GDM1 (cell line): ENCODE measurements at places on chromosomes 7 and 10.
A peak's percentile ranks its signal among the peaks of the same experiment; 100 is the strongest.

DNA sequence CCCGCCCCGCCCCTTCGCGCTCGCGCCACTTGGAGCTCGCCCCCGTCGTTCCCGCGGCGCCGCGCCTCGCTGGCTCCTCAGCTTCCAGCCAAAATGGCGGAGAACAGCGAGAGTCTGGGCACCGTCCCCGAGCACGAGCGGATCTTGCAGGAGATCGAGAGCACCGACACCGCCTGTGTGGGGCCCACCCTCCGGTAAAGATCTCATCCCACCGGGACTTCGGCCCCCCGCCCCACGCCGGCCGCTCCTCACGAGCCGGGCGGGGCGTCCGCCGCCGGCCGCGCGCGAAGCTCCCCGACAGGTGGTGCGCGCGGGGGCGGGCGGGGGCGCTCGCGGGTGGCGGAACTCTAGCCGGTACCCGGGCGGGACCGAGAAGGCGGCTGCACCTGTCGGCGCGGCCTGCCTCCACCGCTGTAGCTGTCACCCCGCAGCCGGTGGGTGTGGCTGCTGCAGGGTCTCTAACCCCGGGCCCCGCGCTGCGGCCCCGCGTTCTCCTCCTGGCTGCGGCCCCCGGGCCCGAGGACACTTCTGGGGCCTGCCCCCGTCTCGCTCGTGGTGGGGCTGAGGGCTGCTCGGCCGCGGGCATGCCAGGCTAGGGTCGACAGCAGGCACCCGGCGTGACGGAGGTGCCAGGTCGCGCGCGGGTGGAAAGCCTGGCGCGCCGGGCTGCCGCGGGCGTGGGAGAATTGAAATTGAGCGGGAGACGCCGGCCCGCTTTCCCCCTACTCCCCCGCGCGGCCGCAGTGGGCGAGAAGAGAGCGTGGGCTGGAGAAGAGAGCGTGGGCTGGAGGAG, at the start of gene EXOC6:
Gene EXOC6, plus strand, starts transcription at position 80 of the 793 bp plus-strand sequence. Its CDS starts 14 bp downstream, at position 94.
- peak; percentile 82 for DNase-seq

- peak; percentile 71 for DNase-seq
Measured at GRCh38 chr7:48390388-48391327, 219.4 kb downstream of the ABCA13 start.

GRCh38 chr10:42973870-42974692, 102.8 kb upstream of the RET start:
- no peak for DNase-seq

- DNase-seq: no peak
Measured at GRCh38 chr10:100350914-100351485, 4.0 kb downstream of the SCD start.

DNA sequence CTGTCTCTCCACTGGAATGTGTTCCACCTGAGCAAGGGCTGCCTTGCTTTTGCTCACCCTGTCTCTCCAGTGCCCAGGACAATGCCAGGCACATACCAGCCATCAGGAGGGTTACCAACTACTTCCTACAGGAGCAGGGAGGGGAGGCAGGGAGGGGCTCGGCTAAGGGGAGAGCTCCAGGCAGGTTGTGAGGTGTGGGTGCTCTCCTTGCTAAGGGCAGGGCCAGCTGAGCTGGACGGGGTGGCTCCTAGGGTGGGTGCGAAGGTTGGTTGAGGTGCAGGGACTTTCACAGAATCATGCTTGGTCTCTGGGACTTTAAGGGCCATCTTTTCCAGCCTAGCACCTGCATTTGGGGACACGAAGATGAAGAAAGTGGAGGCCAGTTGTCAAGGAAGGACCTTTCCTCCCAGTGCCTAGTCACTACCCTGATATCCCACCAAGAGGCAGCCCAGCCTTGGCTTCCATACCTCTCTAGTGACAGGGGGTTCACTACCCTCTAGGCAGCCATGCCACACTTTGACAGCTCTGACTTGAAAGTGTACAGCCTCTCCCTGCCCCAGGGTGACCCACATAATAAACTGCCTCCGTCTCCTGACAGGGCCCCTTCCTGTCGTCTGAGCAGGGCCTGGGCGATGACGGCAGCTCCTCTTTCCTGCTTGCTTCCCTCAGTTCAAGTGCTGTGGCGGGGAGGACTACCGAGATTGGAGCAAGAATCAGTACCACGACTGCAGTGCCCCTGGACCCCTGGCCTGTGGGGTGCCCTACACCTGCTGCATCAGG, 46.5 kb downstream of the TSPAN15 start:
- peak; percentile 38 for DNase-seq

GRCh38 chr10:72426986-72427385, 72.3 kb upstream of the DNAJB12 start:
- no peak for DNase-seq

DNA sequence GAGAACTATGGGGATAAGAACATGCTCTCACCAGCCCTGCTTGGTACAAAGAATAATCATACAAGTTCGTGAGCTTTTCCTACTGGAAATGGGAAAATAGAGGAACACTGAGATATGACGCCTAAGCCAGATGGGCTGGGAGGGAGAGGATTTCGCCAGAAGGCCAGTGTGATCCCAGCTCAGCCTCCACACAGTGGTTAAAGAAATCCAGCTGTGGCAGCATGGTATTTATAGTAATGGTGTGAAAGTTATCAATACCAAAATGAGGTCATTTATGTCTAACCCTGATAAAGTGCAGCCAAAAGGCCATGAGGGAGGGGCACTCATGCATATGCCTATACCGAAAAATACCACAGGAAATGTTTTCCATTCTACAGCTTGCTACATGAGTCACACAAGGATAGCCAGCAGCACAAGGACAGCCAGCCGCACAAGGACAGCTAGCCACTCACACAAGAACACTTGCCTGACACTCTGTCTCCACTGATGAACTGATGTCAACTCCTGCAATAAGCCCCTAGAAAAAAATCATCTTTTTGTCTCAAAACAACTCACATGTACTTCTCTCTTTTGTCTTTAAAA, 49.4 kb downstream of the FRMPD2 start:
- no peak for DNase-seq

DNA sequence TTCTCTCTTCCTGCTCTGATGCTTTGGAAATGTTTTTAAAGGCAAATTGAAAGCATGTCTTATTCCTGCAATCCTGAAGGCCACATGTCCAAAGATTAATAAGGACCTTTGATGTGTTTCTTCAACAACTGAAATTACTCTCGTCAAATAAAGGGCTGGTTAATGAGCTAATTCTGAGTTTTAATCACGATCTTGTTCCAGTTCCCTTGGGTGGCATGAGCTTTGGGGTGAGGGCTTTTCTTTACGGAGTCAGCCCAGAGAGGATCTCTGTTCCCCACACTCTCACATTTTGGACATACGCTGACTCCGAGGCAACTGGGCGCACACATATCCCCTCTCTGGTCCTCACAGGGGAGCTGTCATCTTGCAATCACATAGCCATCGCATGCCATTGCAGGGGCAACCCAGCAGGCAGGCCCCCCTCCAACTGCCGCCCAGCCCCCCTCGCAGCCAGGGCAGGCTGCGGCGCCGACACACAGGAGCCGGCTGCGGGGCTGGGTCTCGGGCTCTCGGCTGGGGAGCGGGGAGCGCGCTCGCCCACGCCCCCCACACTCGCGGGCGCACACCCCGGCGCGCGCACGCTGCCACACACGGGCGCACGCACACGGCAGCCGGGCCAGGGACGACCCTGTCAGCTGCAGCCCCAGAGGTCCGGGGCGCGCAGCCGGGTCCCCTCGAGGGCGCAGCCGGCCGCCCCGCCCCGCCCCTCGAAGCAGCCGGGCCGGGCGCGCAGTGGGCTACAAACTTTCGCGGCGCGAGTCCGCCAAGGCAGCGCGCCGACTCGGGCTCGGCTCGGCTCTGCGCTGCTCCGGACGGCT, at the start of gene GDF10:
Gene GDF10, plus strand, starts transcription at position 587 of the 818 bp plus-strand sequence. CDS start 455 bp downstream, outside the sequence.
- no peak for DNase-seq

GRCh38 chr7:128954830-128955802, 17.4 kb downstream of the IRF5 start:
- DNase-seq: no peak

GRCh38 chr10:76523791-76524351, 1092.4 kb downstream of the LRMDA start:
- no peak for DNase-seq

DNA sequence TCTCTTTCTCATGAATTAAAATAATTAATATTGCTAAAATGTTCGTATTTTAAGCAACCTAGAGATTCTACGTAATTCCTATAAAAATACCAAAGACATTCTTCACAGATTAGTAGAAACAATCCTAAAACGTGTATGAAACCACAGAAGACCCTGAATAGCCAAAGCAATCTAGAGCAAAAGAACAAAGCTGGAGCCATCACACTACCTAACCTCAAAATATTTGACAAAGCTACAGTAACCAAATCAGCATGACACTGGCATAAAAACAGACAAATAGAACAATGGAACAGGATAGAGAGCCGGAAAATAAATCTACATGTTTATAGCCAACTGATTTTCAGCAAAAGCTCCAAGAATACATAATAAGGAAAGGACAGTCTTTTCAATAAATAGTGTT, 105.5 kb upstream of the PTN start:
- DNase-seq: no peak

DNA sequence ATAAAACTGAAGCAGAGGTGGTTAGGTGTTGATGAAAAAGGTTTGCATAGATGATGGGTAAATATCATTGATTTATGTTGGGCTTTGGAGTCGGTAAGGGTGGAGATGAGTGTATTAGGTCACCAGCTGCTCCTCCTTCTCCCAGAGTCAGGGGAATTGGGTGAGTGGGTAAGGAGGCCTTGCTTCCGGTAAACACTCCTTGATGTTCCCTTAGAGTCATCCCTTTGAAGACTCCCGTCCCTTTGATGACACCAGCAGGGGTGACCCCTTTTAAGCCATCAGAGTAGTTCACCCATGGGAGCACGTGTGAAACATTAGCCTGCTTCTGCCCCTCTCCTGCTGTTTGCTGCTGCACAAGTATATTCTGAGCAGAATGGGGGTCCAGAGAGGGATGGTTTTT, 92.2 kb upstream of the DKK1 start:
- DNase-seq: no peak

GRCh38 chr10:1048349-1048731, 579 bp downstream of the IDI1 start:
- peak; percentile 22 for DNase-seq

DNA sequence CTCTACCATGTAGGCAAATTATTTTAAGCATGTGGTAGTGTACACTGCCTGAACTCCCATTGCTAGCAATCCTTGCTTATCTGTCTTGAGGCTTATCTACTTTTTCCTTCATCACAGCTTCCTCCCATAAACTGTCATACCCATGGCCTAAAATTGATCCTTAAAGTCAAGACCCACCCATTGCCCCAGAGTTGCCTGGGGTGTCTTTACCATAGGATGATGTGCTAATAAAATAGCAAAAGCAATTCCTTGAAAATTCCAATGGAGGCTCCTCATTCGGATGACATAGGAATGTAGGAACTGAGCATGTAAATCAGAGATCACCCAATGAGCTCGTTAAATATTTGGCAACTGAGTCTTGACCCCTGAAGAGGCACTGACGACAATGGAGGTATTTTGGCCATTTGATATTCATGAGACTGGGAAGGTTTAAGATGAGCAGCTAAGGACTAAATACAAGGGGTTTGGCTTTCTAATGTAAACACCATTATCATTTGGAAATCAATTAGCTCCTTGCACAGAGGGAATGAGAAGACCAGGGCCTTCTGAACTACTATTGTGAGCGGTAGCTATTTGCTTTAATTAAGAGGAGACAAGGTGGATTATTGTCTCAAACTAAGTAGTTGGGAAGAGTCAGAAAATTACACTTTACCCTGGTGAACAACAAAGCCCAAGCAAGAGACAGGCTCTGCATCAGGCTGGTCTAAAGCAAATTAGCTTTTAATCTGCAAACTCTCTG, 234.9 kb downstream of the GATA3 start:
- DNase-seq: no peak

- DNase-seq: no peak
Measured at GRCh38 chr7:105256761-105257231, 131.9 kb downstream of the SRPK2 start.

DNA sequence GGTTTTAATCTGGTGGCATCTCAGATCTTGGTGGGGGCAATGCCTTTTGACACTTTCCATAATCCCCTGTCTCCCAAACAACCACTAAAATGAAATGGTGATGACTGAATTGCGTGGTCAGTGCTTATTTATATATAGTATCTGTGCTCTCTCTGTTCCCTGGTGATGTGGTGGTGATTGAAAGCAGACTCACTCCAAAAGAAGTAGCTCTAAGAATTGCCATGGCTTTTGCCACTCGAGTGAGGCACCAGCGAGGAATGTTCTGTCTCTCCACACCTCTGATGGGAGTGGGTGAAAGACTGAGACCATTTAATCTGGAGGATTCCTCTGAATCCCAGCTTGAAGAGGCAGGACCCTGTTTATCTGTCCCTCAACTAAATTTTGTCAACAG, 2.8 kb downstream of the DUSP5 start:
- DNase-seq: no peak

- DNase-seq: no peak
Measured at GRCh38 chr10:33612116-33612515, 277.6 kb upstream of the NRP1 start.

DNA sequence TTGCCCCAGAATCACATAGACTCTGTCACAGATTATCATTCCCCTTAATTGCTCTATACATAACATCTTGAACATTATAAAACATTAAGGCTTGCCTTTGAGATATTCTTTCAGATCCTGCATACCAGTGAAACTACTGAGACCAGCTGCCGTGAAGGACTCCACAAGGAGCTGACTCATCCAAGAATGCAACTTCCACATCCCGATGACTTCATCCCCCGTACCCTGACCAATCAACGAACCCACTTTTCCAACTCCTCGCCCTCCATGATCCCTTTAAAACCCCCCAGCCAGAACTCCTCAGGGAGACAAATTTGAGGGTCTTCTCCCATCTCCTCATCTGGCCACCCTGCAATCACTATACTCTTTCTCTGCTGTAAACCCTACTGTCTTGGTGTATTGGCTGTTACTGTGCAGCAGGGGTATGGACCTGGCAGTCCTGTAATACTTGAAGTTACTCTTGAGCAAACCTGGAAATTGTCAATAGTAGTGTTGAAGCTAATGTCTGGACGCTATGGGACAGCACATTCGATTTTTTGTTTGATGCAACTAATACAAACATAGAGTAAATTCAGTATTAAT, 49.8 kb downstream of the HTR5A start:
- no peak for DNase-seq

- no peak for DNase-seq
Measured at GRCh38 chr10:25678666-25679065, 255.4 kb upstream of the MYO3A start.

DNA sequence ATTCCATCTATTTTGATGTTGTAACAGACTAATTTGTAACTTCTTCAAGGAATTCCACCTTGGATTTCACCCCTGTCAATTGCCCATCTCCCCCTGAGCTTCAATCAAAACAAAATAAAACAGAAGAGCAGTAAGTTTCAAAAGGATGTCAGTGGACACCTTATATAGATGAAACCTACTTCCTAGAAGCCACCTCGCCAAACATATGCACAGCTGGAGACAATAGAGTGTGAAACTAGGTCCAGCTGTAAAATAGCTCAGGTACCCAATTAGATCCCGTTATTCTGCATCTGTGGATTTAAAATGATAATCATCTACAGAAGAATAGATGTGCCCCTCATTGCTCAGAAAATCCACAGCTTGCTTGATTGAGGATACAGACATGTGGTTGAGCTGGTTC, 598.6 kb downstream of the SH2D4B start:
- DNase-seq: no peak

DNA sequence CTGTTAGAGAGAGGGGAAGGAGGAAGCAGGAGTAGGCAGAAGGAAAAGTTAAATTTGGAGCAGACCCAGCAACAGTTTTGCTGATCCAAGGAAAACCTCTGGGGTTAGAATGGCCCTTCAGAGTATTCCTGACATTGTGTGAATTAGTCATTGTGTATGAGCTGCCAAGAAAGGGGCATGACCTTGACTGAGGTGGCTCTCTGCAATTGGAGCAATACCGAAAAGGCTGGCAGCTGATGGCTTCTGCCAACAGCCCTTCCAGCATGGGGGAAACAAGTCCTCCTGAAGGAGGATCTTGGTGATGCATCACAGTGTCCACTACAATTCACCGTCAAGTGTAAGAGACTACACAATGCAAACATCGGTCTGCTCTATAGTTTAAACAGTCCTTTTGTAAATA, 20.6 kb upstream of the WASL start:
- DNase-seq: no peak
